Cortex of kidney (tissue), 1 donor: ENCODE measurements at places on chromosomes 11 and 22.

DNA sequence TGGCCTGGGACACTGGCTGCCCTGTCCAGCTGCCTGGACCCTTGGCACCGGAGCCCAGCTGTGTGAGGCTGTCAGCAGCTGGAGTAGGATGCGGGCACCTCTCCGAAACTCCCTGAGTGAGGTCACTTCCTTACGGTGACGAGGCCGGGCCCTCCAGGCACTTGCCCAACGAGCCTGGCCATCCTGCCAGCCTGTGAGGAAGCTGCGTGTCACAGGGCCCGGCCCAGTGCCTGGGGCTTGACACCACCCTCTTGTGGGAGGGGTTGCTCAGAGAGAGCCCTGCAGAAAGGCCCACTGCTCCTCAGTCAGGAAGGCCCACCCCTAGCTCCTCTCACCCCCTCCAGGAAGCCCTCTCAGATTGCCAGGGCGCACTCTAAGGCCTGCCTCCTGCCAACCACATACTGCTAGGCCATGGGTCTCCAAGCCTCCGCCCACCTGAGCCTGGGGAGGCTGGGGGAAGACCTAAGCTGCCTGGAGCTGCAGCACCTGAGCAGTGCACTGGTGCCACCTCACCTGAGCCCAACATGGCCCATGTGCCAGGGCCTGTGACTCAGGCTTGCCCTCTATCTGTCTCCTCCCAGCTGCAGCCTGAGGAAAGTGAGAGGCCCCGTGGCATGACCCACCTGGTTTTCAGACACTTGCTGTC lies 4.3 kb upstream of the PHLDA2 start:
- no peak for DNase-seq

- no peak for DNase-seq
These were observed 20.8 kb upstream of the CHKA start for GRCh38 chr11:68142028-68142412.

DNA sequence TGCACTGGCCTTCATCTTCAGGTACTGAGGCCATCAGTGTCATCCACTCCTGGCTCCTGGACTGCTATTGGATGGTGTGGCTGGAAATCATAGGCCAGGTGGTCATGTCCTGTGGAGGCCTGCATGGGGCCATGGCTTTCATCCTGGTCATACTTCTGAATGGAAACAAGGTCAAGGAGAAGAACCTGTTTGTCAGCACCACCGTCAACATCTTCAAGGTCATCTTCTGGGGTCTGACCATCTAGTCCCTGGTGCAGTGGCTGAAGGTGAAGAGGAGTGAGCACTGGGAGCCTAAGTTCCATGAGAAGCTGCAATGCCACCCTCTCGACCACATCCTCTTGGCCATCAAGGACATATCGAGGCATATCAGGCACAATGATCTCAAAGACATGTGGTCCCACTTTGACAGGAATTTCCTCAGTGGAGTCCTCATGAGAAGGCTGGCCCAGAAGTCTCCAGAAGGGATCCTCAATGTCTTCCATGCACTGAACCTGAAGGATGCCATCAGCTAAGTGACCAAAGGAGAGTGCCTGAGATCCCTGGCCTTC lies 120.0 kb upstream of the SERPIND1 start:
- no peak for DNase-seq

DNA sequence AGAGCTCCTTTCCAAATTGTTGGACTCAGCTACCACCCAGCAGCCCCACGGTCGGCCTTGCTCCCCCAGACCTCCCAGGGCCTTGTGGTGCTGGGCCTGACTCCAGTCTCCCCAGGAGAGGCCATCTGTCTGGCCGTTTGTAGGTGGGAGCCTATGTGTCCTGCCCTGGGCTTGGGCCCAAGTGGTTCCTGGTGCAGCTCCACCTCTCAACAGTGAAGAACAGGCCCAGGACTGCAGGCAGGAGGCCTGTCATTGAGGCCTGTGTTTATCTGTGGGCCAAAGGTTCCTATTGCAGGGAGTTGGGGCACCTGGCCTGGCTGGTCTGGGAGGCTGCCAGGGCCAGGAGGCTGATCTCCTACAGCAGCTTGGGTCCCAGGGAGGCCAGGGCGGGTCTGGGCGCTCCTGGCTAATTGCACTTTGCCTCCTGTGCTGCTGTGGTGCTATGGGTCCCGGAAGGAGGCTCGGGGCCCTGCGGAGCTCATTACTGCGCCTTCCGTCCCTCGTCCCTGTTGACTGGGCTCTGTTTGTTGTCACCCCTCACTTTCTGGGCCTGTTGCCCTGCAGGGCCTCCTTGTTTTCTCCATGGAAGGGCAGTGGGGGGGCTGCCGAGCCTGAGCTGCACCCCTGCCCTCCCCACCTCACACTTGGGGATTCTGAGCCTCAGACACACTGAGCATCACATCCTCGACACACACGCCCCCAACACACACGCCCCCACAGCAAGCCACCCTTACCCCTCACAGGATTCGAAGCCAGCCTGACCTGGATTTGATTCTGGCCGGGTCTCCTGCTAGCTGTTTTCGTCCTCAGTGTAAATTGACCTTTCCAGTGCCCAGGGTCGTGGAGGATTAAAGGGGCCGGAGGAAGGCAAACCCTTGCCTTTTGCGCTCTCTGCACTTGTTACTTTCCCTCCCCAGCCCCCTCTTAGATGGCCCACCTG lies 6.8 kb upstream of the OMP start:
- no peak for DNase-seq

DNA sequence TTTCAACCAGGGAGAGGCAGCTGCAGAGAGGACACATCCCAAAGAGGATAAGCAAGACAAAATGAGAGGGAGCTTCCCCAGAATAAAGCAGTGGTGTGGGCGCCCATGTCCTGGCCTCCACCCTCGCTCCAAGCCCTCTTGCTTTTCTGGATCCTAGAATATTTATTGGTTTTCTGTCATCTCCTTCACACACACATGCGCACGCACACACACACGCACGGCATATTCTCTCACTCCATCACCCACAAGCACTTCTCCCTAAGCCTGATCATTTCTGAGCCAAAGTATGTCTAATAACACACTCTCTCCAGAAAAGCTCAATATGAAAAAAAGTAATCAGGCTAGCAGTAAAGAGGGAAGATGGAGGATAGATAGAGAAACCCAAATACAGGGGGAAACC lies 7.6 kb downstream of the IGSF9B start:
- no peak for DNase-seq

- DNase-seq, result no peak
These were observed 137.7 kb downstream of the FEZ1 start for GRCh38 chr11:125358254-125358840.

DNA sequence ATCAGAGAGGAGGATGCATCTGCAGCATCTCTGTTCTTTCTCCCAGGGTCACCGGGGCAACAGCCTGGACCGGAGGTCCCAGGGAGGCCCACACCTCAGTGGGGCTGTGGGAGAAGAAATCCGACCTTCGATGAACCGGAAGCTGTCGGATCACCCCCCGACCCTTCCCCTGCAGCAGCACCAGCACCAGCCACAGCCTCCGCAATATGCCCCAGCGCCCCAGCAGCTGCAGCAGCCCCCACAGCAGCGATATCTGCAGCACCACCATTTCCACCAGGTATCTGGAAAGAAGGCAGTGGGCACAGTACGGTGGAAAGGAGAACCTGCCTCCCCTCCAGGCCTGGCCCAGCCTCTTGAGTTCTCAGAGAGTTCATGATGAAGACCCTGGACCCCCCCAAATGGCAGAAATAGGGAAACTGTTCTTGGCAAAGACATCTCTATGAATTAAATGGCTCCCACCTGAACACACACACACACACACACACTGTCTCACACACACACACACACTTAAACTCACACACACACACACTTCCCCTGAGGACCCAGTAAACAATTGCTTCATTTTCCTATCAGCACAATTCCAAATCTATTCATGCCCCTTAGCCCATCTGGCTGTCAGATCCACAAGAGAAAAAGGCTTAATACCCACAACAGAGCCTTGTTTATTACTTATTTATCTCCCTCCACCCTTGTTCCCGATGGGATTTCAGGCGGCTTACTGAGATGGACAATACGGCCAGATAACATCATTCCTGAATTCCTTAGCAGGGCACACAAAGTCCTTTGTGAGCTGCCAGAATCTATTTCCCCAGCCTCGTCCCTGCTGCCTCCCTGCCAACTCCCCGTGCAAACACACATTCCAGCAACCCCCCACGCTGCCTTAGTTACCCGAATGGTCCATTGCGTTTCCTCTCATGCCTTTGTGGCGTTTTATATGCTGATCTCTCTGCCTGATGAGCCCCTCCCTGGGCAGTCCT lies 8.1 kb downstream of the TMA7B start:
- DNase-seq, result no peak

DNA sequence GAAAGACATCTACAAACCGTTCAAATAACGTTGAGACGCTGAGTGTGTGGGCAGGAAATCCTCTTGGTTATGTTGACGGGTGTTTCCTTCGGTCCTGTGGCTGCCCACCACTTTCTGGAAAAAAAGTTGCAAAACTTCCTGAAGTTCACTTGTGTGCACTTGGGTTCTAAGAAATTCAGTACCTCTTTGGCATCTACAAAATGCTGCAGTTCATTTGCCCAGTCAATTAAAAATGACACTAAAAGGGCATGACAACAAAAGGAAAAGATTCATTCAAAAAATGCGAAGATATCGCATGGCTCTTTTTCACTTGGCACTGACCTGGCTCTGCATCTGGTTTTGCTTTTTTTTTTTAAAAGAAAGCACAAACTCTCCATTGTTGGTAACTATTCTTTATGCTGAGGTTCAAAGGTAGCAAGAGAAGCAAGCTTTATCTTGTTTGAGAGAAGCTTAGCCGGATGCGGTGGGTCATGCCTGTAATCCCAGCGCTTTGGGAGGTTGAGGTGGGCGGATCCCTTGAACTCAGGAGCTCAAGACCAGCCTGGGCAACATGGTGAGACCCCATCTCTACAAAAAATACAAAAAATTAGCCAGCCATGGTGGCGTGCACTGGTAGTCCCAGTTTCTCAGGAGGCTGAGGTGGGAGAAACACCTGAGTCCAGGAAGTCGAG lies 10.6 kb upstream of the XBP1 start:
- DNase-seq, result no peak

DNA sequence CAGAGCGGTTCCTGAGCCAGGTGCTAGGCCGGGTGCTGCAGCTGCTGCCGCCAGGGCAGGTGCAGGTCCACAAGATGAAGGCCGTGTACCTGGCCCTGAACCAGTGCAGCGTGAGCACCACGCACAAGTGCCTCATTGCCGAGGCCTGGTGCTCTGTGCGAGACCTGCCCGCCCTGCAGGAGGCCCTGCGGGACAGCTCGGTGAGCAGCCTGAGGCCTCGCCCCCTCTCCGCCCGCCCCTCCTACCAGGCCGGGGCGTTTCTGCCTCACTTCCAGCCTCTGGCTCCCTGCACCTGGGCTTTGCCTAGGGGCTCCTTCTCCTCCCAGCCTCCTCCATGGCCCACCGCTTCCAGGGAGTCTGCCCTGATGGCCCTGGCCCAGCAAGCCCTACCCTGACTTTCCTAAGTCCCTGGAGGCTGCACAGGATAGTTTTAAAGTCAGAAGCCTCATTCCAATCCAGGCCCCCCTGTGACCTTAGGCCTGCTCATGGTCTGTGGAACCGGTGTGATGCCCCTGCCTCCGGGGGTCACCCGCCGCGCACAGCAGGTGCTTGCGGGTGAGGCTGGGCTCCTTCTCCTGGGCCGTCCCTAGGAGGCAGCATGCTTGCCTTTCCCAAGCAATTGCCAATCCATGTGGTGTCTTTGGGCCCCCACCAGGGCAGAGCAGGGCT lies 5.5 kb downstream of the TCIRG1 start:
- DNase-seq, result no peak

DNA sequence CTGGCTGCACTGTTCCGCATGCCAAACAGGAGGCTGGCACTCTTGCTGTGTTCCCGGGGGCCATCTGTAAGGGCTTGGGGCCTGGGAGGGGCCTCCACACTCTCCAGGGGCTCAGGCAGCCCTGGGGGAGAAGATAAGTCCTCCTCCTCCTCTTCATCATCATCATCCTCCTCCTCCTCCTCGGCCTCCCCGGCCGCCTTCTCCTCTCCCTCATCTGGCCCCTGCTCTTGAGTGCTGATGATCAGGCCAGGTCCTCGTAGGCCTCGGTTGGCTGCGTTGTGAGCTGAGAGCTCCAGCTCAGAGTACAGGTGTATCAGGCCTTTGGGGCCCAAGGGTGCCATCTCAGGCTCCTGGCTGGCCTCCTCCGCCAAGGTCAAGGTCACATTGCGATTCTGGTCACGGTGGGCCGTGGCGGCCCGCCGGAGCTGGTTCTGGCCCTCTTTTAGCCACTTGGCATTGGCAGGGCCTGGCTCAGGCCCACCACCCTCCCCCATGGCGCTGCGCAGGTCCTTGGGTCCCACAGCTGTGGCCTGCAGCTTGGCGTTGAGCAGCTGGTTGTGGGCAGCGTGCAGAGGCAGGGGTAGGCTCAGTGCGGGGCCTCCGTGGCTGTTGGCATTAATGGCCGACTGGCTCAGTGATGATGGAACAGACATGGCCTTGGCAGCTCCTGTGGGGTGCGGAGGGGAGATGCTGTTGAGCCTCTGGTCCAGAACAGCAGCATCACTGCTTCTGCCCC lies 8.0 kb downstream of the APBB1 start:
- DNase-seq, result no peak

GRCh38 chr11:67371911-67372320 lies 1.5 kb downstream of the CLCF1 start:
- no peak for DNase-seq

DNA sequence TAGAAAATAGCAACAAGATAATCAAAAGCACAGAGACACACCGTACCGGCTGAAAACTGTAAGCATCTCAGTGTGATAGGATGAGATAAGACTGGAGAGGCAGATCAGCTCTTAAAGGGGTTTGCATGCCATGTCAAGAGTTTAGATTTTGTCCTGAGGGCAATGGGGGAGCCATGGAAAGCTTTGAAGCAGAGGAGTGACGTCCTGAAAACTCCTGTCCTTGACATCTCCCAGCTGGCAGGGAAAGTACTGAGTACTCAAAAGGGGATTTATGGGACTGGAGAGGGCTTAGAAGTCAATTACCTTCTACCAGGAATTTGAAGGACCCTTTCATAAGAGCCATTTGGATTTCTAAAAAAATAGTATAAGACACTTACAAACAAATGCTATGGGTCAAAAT lies 420.5 kb upstream of the NARS2 start:
- DNase-seq, result no peak

DNA sequence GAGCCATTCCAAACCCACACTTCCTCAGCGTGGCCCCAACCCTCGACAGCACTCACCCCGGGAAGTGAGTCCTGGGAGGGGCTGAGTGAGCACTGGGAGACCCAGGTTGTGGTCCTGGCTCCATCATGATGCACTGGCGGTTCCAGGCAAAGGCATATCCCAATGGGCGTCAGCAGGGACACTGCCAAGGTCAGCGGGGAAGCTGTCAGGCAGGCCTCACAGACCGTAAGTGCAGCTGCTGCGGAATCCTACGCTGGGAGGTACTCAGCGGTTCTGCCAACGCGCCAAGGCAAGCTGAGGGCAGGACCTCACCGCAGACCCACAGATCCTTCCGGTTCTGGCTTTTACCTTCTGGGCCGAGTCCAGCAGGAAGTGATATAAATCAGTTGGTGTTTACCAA lies 1.4 kb upstream of the GAL3ST1 start:
- DNase-seq, result no peak

DNA sequence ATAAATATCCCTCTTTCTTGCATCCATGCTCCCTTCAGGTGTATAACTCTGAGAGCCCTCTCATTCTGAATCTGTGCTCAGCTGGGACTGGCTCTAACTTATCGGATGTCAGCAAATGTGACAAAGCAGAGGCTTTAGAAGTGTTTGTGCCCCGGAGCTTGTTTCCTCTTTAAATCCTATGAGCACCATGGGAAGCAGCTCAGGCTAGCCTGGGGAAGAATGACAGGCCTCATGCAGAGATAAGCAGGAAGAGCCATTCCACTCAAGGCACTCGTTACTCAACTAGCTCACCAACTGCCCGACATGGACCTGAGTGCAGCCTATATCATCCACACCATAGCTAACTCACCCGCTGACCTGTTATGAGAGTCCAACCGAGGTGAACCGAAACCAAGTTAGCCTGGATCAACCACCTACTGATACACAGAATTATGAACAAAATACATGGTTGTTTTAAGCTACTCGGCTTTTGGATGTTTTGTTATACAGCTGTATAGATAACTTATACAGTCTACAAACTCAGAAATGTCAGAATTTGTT lies 990.7 kb downstream of the NTM start:
- DNase-seq, result no peak
